ENCODE measurements at places on chromosomes 2 and 18.
A peak's percentile ranks its signal among the peaks of the same experiment; 100 is the strongest.

DNA sequence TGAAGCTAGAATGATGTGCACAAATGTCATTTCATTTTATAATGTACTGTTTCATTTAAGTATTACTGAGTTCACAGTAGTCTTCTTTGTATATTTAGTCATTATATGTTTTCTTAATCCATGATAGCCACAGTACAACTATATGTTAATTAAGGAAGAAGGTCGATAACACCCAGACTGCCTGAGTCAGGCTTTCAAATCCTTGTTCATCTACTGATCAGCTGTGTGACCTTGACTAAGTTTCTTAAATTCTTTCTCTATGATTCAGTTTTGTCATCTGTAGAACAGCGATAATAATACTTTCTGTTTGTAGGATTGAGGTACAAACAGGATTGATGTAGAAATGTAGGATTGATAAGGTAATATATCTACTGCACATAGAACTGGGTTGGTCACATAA is 5.4 kb downstream of the GCC2 start:
- no peak for DNase-seq

DNA sequence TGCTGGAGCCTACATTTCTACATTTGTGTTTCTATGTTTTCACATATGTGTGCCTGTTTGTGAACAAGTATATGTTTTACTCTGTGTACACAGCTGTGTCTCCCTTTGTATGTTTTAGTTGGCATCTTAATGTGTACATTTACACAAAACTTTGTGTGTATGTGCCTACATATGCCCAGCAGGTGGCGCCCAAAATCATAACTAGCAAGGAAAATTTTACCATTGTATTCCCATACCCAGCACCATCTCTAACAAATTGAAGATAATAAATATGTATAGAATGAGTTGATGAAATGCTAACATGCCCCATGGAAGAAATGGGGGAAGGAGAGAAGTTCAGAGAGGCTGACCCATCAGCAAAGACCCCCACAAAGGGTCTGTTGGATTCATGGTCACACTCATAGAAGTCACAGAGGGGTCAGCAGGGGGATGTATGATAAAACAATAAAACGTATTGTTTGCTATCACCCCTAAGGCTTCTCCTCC is 48.1 kb downstream of the PKDCC start:
- DNase-seq = peak; percentile 84

DNA sequence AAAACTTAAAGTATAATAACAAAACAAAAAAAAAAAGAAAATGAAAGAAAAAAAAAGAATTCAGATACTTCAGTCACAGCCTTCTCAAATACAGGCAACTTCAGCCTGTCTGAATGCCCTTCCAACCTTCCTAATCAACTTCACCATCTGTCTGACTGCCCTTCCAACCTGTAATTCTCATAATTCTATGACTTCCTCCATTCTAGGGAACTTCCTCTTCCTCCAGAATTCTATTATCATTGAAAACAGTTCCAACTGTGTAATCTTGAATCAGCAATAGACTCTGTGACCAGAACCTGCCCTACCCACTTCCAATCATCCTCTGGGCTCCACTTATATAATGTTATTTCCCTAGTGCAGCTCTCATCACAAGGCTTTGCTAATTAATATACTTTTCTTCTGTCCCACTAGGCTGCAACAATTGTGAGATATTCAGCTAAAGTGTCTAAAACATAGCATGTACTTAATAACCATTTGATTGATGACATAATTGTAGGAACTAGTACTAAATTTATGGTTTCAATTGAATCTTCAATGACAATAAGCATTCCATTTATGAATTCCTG is 127.3 kb downstream of the UPP2 start:
- no peak for DNase-seq

- no peak for DNase-seq
These were observed 209.7 kb upstream of the PARD3B start for GRCh38 chr2:204335451-204336058.

- no peak for DNase-seq
These were observed 57.7 kb upstream of the RBMS1 start for GRCh38 chr2:160551259-160551658.

- no peak for DNase-seq
These were observed 2.0 kb downstream of the ABHD3 start for GRCh38 chr18:21702602-21703001.

DNA sequence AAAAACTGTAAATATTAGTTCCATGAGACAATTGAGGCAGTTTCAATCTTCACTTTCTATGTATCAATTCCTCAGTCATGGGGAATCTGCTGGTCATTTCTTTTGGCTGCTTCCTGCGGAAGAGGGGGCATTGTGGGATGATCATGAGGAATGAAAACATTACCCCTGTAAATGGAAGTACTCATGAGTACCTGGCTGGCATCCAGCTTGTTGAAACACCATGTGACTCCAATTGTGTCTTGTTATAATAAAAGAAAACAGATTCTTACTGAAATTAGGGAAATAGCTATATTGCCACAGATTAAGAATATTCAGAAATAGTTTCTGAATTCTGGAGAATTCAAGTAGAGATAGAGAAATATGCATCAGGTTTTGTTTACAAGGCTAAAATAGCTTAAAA is 41.6 kb upstream of the GPR39 start:
- no peak for DNase-seq

GRCh38 chr2:33342705-33343104 is 133.7 kb upstream of the RASGRP3 start:
- no peak for DNase-seq

DNA sequence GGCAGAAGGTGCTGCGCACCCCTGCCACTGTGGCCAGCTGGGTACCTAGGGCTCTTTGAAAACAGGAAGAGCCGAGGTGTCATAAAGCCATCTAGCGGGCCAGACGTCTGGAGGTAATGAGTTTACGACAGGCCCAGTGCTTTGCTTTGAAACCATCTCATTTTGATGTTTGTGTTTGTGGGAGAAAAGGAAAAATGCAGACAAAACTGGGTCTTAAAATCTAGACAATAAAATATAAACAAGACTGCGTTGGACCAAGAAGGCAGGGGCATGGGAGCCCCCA is 3.2 kb downstream of the HOXD9 start:
- DNase-seq = no peak

DNA sequence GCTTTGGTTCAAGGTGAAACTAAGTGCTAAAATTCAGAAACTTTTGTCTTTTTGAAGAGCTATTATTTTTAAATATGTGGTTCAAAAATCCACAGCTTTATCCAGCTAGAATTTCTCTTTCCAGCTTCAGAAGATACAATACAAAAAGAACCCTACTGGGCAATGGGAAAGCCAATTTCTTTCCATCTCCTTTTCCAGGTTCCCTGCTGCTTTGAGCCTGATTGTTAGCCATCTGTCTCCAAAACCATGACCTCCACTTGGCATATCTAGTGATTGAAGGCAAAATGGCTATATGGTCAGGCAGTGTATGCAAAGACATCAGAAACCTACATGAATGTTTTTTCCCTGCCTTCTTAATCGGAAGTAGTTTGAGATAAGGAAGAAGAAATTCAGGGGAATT is 134.1 kb downstream of the KCNH7 start:
- DNase-seq = no peak

DNA sequence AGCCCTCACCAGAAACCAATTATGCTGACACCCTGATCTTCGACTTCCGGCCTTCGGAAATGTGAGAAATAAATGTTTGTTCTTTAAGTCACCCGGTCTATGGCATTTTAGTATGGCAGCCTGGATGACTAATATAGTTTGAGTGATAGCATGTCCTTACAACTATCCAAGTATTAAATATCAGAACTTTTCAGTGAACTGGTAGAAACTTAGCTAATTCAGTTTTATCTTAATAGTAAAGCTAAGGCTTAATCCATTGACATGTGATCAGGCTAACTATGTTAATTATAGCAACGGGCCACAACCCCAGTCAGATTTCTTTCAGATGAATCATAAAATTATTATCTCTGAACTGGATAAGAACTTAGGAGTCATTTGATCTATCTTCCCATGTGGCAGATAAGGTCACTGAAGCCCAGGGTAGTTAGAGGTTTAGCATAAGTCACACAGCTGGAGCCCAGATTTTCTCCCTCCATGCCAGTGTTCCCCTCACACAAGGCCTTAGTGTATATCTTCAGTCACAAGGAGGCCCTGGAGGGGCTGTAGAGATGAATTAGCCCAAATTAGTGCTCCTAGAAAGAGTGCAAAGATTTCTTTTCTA is 40.7 kb upstream of the UPP2 start:
- no peak for DNase-seq

DNA sequence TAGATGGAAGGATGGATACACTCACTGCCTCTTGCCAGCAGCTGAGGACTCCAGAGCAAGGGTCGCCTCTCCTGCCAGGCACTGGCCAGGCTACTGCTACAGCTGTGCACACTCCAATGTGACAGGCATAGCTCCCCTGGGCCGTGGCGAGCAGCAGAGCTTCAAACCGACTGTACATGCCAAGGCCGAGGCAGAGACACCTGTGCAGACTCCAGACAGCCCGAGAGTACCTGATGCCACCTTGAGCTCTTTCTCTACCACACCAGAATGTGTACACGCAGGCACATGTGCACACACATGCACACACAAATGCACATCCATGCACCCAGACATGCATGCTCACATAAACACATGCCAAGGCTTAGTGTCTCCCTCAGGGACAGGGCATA is 508.3 kb upstream of the MYT1L start:
- DNase-seq = no peak

DNA sequence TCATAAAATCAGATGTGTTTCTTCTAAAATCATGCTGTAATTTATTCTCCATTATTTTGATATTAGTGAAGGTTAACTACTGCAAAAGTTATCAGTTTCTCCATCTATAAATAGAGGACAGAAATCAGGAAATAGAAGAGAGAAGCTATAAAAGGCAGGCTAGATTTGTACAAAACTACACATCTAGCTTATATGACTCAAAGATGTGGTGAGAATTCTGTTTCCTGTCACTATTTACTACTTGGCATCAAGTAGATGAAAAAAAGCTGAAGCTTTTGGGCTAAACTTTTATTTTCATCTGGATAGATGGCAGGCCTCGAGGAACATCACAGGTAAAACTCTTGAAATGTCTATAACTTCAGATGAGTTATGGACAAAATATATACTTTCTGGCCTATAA is 49.8 kb upstream of the NAB1 start:
- no peak for DNase-seq

GRCh38 chr2:114742245-114742644 is 299.8 kb downstream of the DPP10 start:
- no peak for DNase-seq

GRCh38 chr2:1818404-1818803 is 74.1 kb upstream of the PXDN start:
- DNase-seq = no peak

DNA sequence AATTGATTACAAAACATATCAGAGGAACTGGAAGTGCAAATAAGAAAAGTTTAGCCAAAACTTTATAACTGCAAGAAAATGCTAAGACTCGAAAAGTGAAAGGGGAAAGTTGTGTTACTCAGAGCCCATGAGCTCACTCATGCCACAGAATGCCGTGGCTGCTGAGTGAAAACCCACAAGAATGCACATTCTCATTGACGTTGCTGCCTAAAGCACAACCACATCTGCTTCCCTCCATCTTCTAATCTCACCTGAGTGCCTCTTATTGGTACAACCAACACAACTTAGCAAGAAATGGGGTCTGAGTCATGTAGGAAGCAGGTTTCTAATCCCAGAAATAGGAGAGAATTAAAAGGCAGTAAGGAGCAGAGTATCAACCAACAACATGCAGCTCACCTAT is 259.7 kb downstream of the LNPK start:
- DNase-seq = no peak

DNA sequence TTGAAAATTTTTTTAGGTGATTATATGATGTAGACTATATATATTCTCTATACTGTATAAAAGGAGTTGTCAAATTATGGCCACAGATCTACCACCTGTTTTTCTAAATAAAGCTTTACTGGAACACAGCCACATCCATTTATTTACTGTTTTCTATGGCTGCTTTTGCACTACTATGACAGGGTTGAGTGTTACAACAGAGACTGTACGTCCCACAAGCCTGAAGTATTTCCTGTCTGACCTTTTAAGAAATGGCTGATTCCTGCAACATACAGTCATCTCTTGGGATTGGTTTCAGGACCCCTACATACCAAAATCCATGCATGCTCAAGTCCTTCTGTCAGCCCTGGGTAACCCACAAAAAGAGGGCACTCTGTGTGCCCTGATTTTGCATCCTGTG is 508.3 kb downstream of the TSN start:
- DNase-seq = no peak

DNA sequence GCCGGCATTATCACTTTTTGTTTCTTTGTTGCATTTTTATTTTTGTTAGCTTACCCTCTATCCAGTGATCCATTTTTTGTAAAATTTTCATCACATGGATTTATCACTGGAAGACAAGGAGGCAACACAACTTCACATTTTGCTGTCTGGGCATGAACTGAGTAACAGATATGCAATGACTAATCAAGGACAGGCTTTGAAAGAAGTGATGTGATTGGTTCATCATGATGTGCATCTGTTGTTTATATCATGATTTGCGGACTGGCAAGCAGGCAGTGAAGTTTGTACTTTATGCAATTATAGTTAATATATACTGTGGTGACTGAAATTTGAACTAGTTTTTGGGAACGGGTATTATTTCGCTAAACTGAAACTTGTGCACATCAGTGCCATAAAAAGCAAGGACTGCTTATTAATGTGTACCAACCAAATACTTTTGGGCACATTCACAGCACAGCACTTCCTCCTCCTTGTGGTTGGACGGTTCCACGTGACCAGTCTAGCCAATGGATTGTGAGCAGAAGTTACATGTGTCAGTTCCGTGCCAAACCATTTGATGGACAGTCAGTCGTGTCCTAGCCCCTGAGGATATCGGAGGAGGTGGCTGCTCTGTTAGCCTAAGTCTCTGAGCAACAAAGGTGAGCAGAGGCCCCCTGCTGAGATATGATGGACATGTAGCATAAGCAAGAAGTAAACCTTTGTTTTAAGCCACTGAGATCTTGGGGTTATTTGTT is 201.4 kb upstream of the SIX2 start:
- no peak for DNase-seq

DNA sequence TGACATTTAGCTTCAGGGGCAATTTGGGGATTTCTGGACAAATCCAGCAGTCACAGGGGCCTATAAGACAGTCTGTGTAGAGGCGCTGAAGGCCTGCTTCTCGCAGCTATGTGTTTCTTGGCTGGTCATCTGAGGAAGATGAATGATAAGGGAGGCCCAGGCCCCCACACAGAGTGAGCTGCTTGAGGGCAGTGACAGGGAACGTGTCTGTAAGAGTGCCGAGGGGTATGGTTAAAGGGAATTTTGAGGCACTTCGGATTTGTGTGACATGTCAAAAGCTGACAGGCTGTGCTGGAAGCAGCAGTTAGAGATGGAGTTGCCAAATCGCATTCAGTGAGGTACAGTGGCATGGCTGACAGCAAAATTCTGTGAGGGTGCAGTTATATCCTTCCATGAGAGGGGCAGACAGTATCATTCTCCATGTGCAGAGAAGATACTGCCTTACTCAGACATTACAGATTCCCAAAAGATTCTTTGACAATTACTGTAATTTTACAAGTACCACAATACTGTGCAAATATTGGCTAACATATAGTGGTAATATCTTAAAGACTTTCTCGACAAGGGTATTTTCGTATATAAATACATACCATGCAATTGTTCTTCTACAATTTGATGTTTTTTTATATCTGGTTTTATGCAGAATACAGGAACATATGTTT is 74.0 kb downstream of the CERS6 start:
- no peak for DNase-seq
